ENCODE measurements at places on chromosomes 3 and 15. TPM values are rescaled to one million over a fixed set of nuclear protein-coding genes. Genes with fewer than 3 reads are reported as not detected.

DNA sequence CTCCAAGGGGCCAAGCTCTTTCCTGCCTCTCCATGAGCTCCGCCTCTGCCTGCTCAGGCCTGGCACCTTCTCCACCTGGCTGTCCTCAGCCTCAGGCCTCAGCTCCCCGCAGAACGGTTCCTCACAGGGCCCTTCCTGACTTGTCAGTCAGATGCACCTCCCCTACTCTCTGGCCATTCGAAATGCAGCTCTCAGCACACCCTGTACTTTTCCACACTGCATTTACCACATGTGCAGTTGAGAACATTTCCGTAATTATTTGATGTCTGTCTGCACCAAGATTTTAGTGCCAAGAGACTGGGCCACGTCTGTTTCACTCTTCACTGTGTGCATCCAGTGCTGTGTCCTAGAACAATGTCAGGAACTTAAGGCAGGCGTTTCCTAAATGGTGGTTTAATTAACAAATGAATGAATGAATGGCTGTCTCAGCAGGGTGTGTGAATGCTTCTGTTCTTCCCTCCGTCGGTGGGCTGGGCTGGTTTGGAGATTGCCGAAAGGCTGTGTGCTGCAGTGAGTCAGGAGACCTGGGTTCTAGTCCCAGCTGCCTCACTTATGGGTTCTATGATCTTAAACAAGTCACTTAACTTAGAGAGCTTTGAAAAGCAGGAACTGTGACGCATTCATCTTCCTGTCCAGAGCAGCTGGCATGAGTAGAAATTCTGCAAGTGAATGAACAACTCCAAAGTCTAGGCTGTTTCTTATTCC is 5.4 kb downstream of the MUC4 start:
- peak; percentile 51 for DNase-seq
- no peak overlapping the region for H3K27ac ChIP-seq
- H3K4me1 ChIP-seq = no peaks in the 10 kb centered on the region
- H3K27me3 ChIP-seq = no peaks in the 10 kb centered on the region
- no peaks in the 10 kb centered on the region for H3K36me3 ChIP-seq
- H3K4me3 ChIP-seq = no peak overlapping the region

- no peaks in the 10 kb centered on the region for H3K4me1 ChIP-seq
- no peak overlapping the region for H3K27ac ChIP-seq
- H3K36me3 ChIP-seq = peaks cover 9% of the 10 kb centered on the region
- no peaks in the 10 kb centered on the region for H3K27me3 ChIP-seq
- no peak overlapping the region for H3K4me3 ChIP-seq
- no peak for DNase-seq
Observed at GRCh38 chr3:185470323-185470722, 28.5 kb downstream of the TMEM41A start.

GRCh38 chr3:162073422-162073975 is 576.9 kb downstream of the OTOL1 start:
- H3K27me3 ChIP-seq = no peaks in the 10 kb centered on the region
- DNase-seq = no peak
- H3K27ac ChIP-seq = no peak overlapping the region
- no peaks in the 10 kb centered on the region for H3K36me3 ChIP-seq

GRCh38 chr3:108073764-108074431 is 16.9 kb downstream of the CD47 start:
- H3K4me1 ChIP-seq = peaks cover 8% of the 10 kb centered on the region
- H3K4me3 ChIP-seq = no peak overlapping the region
- H3K36me3 ChIP-seq = no peaks in the 10 kb centered on the region
- no peak overlapping the region for H3K27ac ChIP-seq
- H3K27me3 ChIP-seq = no peaks in the 10 kb centered on the region
- no peak for DNase-seq

DNA sequence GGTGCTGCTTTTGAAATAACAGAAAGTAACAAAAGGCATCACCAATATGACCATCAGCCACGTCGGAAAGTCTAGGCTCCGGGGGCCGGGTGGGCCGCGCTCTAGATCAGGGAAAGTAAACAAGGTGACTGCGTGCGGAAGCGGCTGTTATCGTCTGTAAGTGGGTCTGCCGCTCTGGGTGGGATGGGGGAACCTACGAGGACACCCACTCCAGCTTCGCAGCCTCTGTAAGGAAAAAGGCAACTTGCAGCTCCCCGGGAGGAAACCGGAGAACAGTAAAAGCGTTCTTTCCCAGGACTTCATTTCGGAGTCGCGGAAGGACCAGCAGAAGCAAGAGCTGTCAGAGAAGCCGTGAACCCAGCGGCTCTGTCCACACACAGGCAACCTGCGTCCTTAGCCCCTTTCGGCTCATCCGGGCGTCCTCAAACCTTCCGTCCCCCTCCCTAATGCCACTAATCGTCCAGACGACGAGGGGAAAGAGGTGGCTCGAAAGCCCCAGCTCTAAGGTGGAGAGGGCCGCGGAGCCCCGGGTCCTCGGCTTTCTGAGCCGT is 461 bp downstream of the XRN1 start:
- H3K27me3 ChIP-seq = no peaks in the 10 kb centered on the region
- H3K4me3 ChIP-seq = peak overlapping the region; percentile 92

DNA sequence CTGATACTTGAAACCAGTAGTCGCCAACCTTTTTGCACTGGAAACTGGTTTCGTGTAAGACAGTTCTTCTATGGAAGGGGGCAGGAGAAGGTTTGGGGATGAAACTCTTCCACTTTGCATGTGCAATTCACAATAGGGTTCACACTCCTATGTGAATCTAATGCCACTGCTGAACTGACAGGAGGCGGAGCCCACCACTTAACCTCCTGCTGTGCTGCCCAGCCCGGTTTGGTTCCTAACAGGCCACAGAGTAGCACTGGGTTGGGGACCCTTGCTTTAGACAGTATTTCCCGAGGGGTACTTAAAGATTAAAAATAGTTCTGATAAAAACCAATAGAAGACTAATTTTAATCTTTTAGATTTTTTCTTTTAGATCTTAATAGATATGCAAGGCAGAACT is 11.1 kb downstream of the TFG start:
- H3K36me3 ChIP-seq = peaks cover 2% of the 10 kb centered on the region

DNA sequence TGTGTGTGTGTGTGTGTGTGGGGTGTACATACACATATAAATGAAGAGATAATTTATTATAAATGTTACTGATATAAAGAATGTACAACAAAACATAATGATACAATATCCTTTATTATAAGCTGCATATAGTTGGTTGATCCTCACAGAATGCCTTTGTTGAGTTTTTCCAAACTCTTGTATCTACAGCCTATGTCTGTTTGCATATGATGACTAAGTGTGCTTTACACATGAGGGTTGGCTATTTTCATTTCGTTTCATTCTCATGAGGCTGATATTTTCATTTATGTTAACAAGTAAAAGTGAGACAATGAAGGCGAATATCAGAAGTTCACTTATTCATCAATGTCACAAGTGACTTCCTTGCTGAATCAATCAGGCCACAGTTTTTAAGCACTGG is 45.1 kb downstream of the TM2D3 start:
- H3K4me3 ChIP-seq = no peak overlapping the region
- no peak for DNase-seq
- no peaks in the 10 kb centered on the region for H3K27me3 ChIP-seq

- no peaks in the 10 kb centered on the region for H3K27me3 ChIP-seq
- H3K36me3 ChIP-seq = no peaks in the 10 kb centered on the region
- H3K4me3 ChIP-seq = no peak overlapping the region
- H3K27ac ChIP-seq = peak overlapping the region; percentile 71
Observed at GRCh38 chr15:66851311-66852063, 149.5 kb downstream of the SMAD6 start.

DNA sequence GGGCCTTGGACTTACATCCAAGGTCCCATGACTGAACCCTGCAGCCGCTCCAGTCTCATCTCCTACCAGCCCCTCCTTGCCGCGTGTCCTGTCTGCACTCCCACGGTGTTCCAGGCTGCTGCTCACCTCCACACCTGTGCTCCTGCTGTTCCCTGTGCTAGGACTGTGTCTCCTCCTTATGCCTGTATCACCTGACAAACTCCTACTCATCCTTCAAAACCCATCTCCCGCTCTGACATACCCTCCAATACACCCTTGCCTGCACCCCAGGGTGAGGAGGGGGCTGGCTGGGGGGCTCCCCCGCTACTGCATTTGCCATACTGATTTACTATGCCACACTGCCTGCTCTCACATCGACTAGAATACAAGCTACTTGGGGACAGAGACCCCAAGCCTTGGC is 53.6 kb downstream of the CYP11A1 start:
- H3K27ac ChIP-seq = no peak overlapping the region
- no peaks in the 10 kb centered on the region for H3K36me3 ChIP-seq
- peaks cover 2% of the 10 kb centered on the region for H3K4me1 ChIP-seq
- H3K27me3 ChIP-seq = no peaks in the 10 kb centered on the region
- DNase-seq = no peak
- H3K4me3 ChIP-seq = no peak overlapping the region

DNA sequence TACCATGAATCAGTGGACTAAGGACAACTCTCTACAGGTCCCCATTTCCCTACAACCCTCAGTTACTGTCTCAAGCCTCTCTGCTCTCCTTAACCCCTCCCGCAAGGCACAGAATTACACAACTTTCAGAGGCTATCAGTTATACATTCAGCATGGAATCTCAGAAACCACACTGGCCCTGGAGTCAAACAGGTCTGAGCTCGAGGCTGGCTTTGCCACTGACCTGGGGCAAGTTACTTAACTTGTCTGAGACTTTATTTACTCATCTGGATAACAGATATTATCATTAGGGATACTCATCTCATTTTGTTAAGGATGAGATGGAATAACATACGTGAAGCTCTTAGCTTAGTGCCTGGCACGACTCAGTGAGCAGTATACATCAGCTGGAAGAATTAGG is 95.2 kb downstream of the WDR76 start:
- H3K27ac ChIP-seq = no peak overlapping the region
- H3K4me3 ChIP-seq = no peak overlapping the region
- no peaks in the 10 kb centered on the region for H3K4me1 ChIP-seq
- no peaks in the 10 kb centered on the region for H3K36me3 ChIP-seq
- no peaks in the 10 kb centered on the region for H3K27me3 ChIP-seq

DNA sequence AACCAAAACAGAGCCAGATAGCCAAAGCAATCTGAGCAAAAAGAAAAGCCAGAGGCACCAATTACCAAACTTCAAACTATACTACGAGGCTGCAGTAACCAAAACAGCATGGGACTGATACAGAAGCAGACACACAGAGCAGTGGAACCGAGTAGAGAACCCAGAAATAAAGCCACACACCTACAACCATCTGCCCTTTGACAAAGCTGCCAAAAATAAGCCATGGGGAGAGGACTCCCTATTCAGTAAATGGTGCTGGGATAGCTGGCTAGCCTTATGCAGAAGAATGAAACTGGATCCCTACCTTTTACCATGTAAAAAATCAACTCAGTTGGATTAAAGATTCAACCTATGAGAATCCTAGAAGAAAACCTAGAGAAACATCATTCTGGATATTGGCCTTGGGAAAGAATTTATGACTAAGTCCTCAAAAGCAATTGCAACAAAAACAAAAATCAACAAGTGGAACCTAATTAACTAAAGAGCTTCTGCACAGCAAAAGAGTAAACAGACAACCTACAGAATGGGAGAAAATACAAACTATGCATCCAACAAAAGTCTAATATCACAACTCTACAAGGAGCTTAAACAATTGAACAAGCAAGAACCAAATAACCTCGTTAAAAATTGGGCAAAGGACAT is 95.1 kb downstream of the APBA2 start:
- no peak overlapping the region for H3K27ac ChIP-seq
- DNase-seq = no peak
- no peaks in the 10 kb centered on the region for H3K27me3 ChIP-seq
- H3K4me1 ChIP-seq = no peaks in the 10 kb centered on the region
- H3K36me3 ChIP-seq = no peaks in the 10 kb centered on the region

GRCh38 chr3:74041068-74041675 is 416.4 kb upstream of the PDZRN3 start:
- DNase-seq = no peak
- no peaks in the 10 kb centered on the region for H3K4me1 ChIP-seq
- H3K27ac ChIP-seq = no peak overlapping the region
- H3K4me3 ChIP-seq = no peak overlapping the region
- H3K27me3 ChIP-seq = no peaks in the 10 kb centered on the region
- H3K36me3 ChIP-seq = no peaks in the 10 kb centered on the region

GRCh38 chr15:68646156-68646555 is 67.4 kb downstream of the CORO2B start:
- H3K27ac ChIP-seq = no peak overlapping the region
- no peaks in the 10 kb centered on the region for H3K36me3 ChIP-seq
- no peaks in the 10 kb centered on the region for H3K4me1 ChIP-seq
- H3K4me3 ChIP-seq = no peak overlapping the region

- H3K36me3 ChIP-seq = peaks cover 14% of the 10 kb centered on the region
- H3K27ac ChIP-seq = no peak overlapping the region
- H3K4me3 ChIP-seq = no peak overlapping the region
- no peaks in the 10 kb centered on the region for H3K27me3 ChIP-seq
Observed at GRCh38 chr3:45957586-45957985, 14.3 kb downstream of the CXCR6 start.

GRCh38 chr3:46867550-46867898 is 4.3 kb upstream of the MYL3 start:
- DNase-seq = peak; percentile 89
- no peaks in the 10 kb centered on the region for H3K36me3 ChIP-seq
- H3K4me3 ChIP-seq = no peak overlapping the region
- H3K27me3 ChIP-seq = no peaks in the 10 kb centered on the region
- H3K27ac ChIP-seq = no peak overlapping the region

DNA sequence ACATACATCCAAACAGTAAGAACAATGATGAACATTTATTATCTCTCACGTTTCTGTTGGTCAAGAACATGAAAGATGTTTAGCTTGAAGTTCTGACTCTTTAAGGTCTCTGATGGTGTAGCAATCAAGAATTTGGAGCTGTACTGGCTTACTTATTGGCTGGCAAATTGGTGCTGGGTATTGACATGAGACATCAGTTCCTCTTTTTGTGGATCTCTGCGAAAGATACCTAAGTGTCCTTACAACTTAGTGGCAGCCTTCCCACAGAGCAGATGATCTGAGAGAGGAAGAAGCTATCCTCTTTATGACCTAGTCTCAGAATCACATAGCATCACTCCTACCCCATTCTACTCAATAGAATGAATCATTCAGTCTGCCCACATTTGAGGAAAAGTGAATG is 309.8 kb upstream of the DCBLD2 start:
- no peaks in the 10 kb centered on the region for H3K36me3 ChIP-seq
- no peak overlapping the region for H3K27ac ChIP-seq
- peaks cover 3% of the 10 kb centered on the region for H3K4me1 ChIP-seq
- H3K27me3 ChIP-seq = no peaks in the 10 kb centered on the region
- no peak overlapping the region for H3K4me3 ChIP-seq

DNA sequence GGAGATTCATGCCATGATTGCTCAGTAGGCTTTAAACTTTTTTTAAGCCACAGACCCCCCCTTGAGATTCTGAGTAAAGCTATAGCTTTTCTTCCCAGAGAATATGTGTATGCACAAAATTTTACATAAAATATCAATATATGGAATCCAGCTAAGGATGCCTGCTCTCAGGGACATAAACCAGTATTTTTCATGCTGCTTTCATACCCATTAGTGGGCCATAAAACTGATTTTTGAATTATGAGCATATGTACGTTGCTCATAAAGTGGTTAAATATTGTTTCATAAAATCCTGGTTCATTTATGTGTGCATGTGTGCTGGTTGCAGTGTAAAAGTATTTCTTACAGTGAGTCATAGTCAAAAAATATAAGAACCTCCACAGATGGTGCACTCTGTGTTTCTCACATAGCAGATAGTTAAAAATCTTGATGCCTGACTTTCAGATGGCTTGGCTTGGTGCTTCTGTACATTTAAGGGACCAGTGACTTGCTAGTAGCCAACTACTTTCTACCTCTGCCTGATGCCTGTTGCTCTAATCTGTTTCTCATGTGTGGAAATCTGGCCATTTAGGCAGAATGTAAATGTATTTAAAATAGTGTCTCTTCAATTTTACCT is 71.9 kb downstream of the ARHGEF26 start:
- H3K27me3 ChIP-seq = no peaks in the 10 kb centered on the region
- H3K4me3 ChIP-seq = no peak overlapping the region
- no peak for DNase-seq
- no peak overlapping the region for H3K27ac ChIP-seq

Gene FAM107A
- total RNA-seq = 10.2 TPM

Gene LIPH
- total RNA-seq = 0.62 TPM

Gene CACNA2D2
- 3.2 TPM for total RNA-seq

Gene PGBD4
- total RNA-seq = 1.7 TPM

All from aorta (tissue), 5 donors.